ENCODE measurements at places on chromosomes 2 and 18.

- peak; percentile 22 for DNase-seq
These were observed 77.1 kb upstream of the EPHA4 start for GRCh38 chr2:221649051-221649775.

- no peak for DNase-seq
These were observed 189.9 kb downstream of the MYO1B start for GRCh38 chr2:191435141-191435540.

- no peak for DNase-seq
These were observed 110.8 kb upstream of the KCNJ3 start for GRCh38 chr2:154587739-154588138.

- no peak for DNase-seq
These were observed 58.8 kb downstream of the GPC1 start for GRCh38 chr2:240494194-240494793.

DNA sequence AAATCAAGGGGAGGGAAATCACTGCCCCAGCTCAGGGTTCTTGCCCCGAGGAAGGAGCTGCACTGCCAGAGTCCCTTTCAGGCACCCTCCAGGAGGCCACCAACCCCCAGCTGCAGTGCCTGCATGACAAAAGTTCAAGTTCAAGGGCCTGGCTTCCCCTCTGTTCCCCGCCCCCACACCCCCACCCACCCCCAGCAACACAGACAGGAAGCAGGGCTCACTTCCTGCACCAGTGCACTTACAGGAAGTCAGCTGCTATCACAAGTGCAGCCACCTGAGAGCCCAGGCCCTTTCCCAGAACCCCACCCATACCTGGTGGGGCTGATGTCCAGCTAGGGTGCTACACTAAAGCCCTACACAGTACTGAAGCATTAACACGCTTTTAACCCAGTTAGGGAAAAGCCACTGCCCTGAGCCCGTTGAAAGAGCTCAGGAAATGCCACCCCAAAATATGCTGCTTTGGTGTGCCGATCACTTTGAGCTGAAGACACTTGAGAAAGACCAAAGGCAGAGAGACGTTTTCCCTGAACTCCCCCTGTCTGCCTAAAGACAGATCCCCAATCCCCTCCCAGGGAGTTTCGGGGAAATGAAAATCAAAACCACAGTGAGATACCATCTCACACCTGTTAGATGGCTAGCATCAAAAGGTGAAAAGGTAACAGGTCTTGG lies 109.9 kb upstream of the CAB39 start:
- DNase-seq: no peak

DNA sequence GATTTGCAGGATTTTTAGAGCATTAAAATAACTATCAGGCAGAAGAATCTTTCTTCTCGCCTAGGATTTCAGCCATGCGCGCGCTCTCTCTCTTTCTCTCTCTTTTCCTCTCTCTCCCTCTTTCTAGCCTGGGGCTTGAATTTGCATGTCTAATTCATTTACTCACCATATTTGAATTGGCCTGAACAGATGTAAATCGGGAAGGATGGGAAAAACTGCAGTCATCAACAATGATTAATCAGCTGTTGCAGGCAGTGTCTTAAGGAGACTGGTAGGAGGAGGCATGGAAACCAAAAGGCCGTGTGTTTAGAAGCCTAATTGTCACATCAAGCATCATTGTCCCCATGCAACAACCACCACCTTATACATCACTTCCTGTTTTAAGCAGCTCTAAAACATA lies 137.0 kb downstream of the MEIS1 start:
- peak; percentile 48 for DNase-seq

GRCh38 chr2:206739271-206739670 lies 21.1 kb upstream of the DYTN start:
- DNase-seq: no peak

DNA sequence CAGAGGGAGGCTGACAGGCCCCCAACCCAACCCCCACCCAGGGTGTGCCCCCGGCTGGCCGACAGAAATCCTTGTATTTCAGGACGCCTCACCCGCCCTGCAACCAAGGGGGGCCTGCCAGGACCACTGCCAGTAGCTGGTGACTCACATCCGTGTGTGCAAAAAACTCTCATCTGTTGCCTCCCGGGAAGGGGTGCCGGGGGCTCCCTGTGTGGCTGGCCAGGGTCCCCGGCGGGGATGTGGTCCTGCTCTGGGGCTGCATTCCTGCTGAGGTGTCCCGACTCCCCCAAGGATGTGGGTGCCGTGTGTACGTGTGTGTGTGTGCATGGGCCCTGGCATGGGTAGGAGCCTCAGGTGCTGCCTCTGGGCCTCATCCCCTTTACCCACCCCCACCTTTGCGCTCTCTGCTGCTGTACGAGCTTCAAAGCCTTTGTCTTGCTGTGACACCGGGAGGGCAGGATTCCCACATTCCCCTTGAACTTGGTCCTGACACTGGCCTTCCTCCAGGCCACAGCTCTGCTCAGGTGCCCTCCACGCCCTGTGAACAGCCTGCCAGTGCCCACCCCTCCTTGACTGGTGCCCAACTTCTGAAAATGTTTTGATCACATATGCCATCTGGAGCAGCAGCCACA lies 226.3 kb upstream of the HDAC4 start:
- no peak for DNase-seq

GRCh38 chr2:181998891-181999654 lies 13.4 kb downstream of the PPP1R1C start:
- no peak for DNase-seq

- peak; percentile 3 for DNase-seq
These were observed 860 bp upstream of the KCNJ3 start for GRCh38 chr2:154697418-154698252.

GRCh38 chr2:86174445-86174844 lies 20.8 kb downstream of the IMMT start:
- no peak for DNase-seq

DNA sequence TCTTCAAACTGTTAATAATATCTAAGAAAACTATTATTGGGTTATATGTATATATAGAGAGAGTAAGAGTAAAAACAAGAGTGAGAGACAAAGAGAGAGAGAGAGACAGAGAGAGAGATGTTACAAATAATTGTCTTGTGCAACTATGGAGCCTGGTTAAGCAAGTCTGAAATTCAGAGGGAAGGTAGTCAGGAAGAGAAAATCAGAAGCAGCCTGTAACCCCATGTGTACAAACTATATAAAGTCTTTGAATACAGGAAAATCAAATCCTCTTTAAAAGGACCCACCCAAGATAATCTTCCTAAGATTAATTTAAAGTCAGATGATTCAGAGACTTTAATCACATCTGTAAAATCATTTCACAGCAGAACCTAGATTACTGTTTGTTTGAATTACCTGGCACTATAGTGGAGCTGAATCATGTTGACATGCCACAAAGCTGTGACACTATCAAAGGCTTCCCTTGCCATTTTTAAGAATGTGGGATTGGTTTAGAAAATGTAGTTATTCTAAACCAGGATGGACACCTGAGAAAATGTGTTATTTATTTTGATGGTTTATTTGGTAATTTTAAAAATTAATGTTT lies 301.7 kb upstream of the FSIP2 start:
- DNase-seq: no peak

DNA sequence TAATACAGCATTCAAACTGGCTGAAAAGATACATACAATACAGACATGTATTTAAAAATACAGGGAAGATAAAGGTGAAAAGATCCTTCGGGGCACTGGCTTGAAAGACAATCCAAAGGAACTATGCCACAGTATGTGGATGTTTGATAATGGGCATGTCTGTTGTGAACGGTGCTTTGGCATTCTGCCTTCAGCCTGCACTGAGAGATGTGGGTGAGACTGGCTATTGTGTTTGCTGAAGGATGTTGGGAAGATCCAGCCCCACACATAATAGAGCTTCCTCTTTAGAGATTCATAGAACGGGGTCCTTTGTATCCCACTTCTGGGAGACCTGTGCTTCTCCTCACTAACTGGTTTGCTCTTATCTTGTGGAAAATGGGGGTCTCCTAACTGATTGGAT lies 65.1 kb upstream of the CXCR4 start:
- DNase-seq: no peak

- peak; percentile 50 for DNase-seq
These were observed 67.7 kb upstream of the L3MBTL4 start for GRCh38 chr18:6482198-6482977.

GRCh38 chr2:148907085-148907785 lies 32.2 kb downstream of the KIF5C start:
- no peak for DNase-seq

DNA sequence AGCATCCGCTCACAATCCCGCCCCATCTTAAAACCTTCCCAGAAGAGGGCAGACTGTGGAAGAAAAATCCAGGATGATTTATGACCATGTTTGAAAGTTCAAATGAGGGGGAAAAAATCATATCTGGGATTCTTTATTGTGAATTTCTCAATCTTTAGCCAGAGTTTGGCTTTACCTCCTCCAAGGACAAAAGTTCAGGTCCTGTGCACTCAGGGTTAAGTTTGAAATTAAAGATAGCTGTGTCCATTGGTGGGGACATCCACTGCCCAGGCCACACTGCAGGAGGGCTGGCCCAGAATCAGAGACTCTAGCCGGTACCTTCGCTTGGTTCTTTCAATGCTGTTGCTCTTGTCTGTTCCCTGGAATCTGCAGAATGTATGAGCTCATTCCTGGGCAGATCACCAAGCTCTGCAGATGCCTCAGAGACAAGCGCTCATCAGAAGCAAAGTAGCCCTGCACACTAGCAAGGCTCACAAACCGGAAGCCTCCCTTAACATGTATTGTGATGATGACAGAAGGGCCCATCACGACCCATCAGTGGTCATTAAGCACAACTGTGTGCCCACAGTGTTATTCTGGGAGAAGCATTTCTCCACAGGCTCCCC lies 375.3 kb upstream of the KLHL29 start:
- peak; percentile 11 for DNase-seq

GRCh38 chr18:12314591-12315305 lies 6.7 kb downstream of the TUBB6 start:
- DNase-seq: no peak

DNA sequence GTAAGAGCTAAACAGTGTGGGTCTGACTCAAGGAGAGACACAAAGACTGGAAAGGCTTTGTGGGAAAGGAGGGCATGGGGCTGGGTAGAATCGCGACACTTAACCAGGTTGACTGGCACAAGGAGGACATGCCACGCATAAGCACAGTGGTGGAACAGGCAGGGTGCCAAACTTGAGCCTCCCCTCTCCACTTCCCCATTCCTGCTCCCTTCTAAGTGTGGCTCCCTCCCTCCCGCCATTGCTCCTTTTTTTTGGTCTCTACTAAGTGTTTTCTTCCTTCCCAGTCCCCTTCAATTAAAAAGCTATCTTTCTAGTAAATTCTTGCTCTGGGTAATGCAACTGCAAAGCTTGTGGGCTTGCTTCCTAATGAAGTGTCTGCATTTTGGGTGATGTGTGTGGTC lies 40.3 kb upstream of the ZFP36L2 start:
- no peak for DNase-seq

DNA sequence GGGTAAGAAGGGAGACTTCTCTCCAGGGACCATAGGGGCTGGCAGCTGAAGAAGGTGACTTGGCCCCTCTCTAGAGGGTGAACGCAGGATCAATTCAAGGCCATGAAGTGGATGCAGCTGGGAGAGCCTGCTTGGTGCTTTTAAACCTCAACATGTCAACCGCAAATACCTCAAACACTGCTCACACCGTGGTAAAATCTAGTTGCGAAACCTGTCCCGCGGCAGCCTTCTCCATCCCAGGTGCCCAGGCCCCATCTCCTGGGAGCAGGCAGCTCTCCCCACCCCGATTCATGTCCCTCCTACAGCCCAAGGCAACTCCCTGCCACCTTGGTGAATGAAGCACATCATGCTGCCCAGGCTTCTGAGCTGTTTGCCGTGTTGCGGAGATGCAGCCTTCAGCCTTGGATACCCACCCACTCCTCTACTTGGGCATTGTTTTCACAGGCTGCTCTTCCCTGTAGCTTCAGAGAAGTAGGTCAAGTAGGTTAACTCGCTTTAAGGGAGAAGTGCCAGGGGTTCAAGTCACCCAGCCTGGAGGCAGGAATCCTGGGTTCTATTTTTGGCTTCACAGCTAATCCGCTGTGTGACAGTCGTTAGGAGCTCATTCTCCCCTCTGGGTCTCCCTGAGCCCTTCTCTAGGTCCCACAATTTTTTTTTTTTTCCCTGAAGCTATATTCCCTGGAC lies 6.2 kb upstream of the EFR3B start:
- DNase-seq: no peak

DNA sequence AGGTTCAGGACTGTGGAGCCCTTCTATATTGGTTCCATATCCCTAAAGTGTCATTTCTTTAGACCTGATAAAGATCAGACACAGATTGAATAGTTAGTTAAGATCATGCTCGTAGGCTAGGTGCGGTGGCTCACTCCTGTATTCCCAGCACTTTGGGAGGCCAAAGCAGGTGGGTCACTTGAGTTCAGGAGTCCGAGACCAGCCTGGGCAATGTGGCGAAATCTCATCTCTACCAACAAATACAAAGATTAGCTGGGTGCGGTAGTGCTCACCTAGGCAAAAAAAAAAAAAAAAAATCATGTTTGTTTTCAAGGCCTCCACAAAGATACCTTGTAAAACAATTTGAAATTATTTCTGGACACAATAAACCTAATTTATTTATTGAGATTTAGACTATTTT lies 4.6 kb upstream of the ANKAR start:
- DNase-seq: no peak

DNA sequence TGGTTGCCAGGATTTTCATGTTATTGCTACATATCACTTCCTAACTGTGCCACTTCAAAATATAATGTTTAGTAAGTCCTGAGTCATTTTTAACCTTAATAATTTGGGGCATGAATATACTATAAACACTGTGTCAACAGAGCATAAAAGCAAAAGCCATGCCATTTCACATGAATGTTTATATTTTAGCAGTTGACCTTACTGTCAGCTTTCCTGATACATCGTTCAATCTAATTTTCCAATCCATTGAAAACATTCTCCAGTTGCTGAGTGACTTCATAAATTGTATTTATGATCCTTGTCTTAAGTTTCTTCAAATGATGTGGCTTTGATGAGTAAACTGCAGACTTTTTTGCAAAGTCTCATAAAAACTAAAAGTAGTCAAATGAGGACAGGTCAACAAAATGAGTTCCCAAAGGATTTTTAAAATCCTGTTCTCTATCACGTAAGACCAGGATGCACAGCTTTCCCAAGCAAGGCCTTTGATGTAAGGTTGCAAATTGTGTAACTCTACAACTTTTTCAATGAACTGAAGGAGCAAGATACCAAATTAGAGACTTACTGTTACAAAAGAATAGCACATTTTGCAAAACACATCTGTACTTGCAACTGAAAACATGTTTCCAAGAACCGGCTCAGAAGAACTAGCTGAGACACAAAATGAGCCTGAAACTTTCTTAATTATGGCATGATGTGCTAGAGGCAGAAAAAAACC lies 117.7 kb downstream of the SATB2 start:
- DNase-seq: peak; percentile 49

DNA sequence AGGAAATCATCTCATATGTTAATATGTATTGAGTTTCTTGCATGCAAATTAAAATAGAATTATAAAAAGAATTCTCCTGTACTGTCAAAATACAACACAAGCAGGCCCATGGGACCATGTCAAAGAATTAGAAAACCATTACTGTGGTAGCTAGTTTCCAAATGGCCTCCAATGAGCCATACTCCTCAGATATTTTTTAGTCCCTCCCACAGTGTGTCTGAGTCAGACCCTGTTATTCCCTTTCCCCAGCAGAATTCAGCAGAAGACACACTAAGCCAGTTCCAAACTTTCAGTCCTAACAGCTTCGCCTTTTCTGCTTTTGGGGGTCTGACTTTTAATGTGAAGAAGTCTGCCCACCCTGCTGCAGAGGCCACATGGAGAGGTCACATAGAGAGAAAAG lies 86.7 kb downstream of the FIGN start:
- DNase-seq: peak; percentile 21

- no peak for DNase-seq
These were observed 90.8 kb downstream of the ARHGAP28 start for GRCh38 chr18:6820314-6820713.
